ENCODE measurements at places on chromosomes 2 and 18.

DNA sequence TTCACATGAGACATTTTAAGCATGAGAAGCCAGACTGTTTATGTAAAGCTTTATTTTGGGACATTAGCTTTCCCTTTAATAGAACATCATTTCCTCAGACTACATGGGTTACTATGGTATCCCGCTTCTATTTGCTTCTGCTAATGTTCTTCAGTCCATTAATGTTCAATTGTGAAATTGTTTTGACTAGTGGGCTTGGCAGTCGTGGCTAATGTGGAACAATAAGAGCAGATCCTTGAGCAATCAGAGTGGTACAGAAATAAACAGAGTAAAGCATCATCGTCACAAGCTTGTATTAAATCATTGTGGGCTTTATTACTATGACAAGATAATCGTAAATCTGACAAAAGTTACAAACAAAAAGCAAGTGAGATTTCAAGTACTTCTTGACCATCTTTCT is 60.2 kb downstream of the PDE1A start:
- no peak for DNase-seq

- peak; percentile 58 for DNase-seq
Observed at GRCh38 chr2:98775146-98775986, 44.4 kb upstream of the MGAT4A start.

DNA sequence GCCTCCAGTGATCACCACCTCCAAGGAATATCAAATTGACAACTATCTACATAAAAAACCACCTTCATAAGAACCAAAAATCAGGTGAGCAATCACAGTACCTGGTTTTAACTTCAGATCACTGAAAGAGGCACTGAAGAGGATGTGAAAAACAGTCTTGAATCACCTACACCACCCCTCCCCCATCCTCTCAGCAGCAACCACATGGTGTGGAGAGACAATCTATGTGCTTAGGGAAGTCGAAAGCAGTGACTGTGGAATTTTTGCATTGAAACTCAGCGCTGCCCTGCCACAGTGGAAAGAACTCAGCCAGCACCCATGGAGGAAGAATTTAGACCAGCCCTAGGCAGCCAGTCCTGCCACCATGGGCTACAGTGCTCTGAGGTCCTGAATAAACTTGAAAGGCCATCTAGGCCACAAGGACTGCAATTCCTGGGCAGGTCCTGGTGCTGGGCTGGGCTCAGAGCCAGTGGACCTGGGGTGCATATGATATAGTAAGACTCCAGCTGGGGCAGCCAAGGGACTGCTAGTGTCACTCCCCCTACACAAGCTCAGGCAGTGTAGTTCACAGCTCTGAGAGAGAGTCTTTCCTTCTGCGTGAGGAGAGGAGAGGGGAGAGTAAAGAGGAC is 75.6 kb downstream of the ATL2 start:
- DNase-seq = no peak

- DNase-seq = no peak
Observed at GRCh38 chr2:218924757-218925156, 34.7 kb upstream of the CDK5R2 start.

- no peak for DNase-seq
Observed at GRCh38 chr18:76984193-76985155, 148.1 kb downstream of the MBP start.

DNA sequence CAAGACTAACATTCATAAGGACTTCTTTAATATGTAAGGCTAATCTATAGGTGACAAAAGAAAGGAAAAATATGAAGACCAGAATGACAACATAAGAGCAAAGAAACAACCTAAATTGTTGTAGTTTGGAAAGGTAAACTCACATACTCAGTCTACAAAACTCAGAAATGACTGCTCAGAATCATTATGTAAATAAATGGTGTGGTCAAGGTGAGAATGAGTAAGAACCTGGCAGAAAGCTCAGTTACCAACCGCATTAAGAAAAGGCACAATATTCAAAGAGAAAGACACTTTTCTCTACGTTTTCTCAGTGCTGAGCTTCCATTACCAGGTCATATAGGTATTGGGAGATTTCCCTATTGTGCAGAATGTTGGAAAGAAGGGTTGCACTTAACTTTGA is 15.8 kb downstream of the ATF2 start:
- no peak for DNase-seq

GRCh38 chr2:94874277-94874997 is 3.2 kb downstream of the TEKT4 start:
- no peak for DNase-seq

GRCh38 chr2:146227152-146228019 is 1617.4 kb upstream of the ACVR2A start:
- no peak for DNase-seq

- no peak for DNase-seq
Observed at GRCh38 chr2:240905176-240905781, 857 bp upstream of the CROCC2 start.

DNA sequence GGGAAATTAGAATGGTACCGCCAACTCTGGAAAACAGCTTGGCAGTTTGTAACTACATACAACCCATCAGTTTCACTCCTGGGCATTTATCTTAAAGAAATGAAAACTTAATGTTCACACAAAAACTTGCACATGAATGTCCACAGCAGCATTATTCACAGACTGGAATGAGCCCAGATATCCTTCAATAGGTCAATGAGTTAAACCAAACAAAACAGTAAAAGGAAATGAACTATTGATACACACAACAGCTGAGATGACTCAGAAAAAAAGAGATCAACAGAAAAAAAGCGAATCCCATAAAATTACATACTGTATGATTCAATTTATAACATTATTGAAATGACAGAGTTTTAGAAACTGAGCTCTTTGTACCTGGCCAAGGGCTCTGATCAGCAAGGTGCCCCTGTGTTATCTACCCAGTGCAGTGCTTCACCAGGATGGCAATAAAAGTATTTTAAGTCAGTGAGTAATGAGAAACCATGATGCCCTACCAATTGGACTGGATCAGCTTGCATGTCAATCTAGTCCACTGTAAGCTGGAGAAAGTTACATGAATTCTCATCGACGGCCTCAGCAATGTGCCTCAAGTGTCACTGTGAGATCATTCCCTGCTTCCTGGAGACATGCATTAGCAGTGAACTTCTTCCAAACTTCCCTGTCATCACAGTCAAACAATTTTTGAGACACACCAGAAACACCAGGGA is 21.9 kb downstream of the TMEM237 start:
- DNase-seq = no peak

DNA sequence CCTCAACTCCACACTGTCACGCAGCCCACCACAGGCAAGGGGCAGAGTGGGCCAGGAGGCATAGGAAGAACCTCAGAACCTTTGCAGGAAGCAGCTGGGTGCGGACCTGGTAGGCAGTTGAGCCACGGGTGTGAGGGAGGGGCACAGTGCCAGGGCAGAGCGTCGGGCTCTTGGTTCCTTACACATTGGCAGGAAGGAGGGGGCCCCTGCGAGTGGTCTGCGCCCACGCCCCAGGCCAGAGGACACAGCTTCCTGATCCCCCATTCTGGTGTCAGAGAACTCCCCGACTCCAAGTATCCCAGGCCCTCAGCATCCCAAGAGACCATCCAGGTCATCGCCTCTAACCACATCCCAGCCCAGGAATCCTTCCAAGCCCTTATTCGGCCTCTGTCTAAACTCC is 61.5 kb downstream of the TNS1 start:
- no peak for DNase-seq
